MG63 (cell line): ENCODE measurements at places on chromosomes 13 and 19.

- no peak for DNase-seq
Measured at GRCh38 chr13:23325191-23325590, 108.3 kb downstream of the SACS start.

DNA sequence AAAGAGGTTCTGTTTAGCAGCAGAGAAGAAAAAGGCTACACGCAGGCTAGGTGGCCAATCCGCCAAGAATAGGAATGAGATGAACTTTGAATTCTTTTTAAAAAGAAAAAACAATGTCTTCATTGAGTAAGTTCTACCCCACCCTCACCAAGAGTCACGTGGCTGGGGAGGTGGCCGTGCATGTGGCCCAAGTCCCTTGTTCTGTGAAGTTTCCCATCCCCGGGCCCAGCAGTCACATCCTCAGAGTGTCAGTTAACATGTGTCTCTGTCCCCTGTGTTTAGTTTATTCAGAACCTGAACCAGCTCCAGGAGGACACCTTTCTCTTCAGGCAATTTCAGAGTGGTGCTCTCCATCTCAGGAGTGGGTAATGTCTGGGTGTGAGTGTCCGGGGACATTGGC lies 57.1 kb upstream of the MCF2L start:
- DNase-seq, result no peak

DNA sequence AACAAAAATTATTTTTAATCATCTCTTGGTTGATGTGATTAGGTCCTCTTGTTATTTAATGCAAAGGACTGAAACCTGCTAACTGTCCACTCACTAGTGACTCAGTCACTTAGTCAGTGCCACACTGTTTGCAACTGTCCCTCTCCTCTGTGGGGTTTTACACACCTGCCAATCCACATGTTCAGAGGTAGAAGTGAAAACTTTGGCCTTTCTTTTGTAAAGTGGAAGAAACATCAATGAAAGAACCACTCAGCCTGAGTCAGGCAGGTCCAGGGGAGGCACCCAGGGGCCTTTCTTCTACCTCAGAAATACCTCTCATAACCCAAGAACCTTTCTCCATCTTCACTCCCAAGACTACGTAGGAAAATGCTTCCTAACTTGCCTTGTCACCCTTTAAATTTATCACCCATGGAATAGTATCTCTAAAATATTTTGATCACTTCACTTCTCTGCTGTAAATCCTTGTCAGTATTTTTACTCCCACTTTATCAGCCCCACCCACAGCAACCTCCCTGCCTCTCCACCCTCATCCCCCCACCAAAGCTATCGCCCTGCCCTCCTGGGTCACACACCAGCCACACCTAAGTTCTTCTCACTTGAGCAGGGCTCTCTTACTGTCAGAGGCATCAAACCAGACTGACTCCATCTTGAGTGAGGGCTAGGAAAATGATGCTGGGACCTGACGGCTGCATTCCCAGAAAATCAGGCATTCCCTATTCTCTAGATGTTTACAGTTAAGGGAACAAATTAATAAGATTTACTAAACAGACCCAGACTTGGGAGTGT lies 29.6 kb upstream of the EEF1AKMT1 start:
- DNase-seq, result no peak

DNA sequence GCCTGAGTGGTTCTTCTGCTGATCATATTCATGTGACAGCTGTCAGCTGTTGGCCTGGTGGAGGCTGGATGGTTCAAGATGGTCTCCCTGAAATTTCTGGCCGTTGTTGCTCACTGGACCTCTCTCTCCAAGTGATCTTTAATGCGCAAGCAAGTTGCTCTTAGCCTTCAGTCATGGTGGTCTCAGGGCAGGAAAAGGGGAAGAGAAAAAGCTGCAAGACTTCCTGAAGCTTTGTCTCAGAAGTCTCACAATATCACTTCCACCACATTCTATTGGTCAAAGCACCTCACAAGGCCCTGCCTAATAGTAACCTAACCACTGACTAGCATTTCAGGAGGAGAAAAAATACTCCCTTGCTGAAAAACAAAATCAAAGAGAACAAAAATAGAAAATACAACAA lies 1.6 kb upstream of the ZNF567 start:
- DNase-seq, result no peak

DNA sequence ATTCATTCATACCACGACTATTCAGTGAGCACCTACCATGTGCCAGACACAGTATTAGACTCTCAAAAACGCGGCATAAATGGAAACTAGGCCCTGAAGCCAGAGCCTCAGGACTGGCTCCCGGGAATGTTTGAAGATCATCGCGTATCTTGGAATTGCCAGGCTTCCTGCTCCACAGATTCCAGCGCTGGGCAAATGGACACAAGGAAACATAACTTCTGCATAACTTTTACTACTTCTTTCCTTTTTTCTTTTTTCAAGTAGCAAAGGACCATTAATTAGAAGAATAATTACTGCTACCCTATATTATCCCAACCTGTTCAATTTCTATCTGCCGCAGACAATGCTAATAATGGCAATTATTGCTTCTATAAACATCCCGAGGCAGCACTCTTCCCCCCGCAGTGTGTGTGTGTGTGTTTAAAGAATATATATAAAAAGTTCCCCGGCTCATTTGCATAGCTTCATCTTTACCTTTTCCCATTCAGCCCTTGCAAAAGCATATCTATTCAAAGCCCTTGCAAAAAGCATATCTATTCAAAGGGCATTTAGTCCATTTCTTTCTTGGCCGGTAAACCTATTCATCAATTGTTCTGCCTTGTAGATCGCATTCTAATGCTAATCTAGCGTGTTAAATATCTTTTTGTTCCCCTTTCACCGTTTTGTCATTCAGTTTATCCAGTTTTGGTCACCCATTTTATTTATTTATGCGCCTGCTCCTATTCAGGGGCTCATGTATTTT lies 6.1 kb downstream of the SOX21 start:
- no peak for DNase-seq
